CD4-positive, alpha-beta T cell treated with Interleukin-17A for 1 hour (primary cell): ENCODE measurements at places on chromosomes 11 and 22.

- DNase-seq: no peak
Observed at GRCh38 chr11:102882389-102883024, 7.7 kb upstream of the MMP12 start.

DNA sequence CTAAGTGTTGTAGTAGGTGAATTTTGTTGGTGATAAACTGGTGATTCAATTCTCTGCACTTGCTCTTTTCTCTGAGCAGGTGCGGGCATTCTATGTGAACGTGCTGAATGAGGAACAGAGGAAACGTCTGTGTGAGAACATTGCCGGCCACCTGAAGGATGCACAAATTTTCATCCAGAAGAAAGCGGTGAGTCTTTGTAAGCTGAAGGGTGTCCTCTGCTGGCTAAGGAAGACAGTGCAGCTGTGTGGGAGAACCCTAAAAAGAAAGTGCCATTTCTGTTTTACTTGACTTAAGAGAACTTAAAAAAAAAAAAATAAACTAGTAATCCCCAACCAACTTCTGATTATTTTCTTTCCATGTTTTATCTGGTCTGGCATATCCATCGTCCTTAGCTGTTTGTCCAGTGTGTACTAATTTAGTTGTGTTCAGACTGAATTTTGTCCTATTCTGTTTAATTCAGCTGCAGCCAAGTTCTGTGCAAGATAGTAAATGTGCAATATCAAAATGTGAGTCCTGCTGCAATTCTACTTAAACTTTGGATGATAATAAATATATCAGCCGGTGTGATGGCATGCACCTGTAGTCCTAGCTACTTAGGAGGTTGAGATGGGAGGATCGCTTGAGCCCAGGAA is 29.6 kb downstream of the CAT start:
- peak; percentile 43 for DNase-seq

DNA sequence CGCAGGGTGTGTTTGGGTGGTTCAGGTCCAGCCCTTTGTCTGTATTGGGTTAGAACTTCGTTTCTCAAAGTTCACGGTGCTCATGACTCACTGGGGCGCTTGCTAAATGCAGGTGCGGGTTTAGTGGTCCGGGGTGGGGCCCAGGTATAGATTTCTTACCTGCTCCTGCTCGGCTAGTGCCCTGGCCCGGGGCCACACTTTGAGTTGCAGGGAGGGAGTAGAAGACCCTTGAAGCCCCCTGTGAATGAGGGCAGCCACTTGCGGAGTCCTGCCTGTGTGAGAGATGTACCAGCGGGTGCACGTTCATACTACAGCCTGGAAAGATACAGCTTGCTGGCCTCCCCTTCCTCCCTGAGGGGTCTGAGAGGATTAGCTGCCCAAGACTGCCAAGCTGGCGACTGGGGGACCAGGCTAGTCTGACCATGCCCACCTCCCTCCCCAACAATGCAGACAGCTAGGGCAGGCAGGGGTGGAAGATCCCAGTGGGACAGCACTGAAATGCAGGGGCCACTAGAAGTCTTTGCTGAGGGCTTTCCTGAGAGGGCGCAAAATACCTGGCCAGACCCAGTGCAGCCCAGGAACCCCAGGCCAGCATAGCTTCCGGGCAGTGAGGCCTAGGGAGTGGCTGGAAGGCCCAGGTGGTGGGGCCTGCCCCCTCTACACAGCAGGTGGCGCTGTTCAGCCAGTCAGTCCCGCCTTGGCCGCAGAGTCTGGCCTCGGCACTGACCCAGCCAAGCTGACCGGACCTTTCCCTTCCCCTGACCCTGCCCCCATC is 5.1 kb upstream of the MYRF start:
- DNase-seq: peak; percentile 21

DNA sequence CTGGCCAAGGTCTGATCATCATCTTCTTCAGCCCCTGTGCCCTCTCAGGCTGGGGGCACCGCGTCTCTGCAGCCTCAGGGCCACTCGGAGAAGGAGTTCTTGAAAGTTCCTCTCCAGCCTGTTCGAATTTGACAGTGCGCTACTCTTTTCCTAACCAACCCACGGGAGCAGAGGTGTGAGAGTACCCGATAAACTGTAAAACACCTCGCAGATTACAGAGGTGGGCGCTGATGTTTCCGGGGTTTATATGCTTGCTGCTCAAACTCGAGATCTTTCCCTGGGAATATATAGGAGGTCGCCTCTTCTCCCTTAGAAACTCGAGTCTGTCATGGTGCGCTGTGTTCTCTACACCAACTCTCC is 515 bp downstream of the CTR9 start:
- DNase-seq: no peak

- DNase-seq: no peak
Observed at GRCh38 chr11:124769806-124770774, 8.0 kb upstream of the ESAM start.

- DNase-seq: peak; percentile 61
Observed at GRCh38 chr11:66126808-66127555, 56.9 kb downstream of the PACS1 start.

- no peak for DNase-seq
Observed at GRCh38 chr22:44279069-44279360, 33.7 kb downstream of the SHISAL1 start.

DNA sequence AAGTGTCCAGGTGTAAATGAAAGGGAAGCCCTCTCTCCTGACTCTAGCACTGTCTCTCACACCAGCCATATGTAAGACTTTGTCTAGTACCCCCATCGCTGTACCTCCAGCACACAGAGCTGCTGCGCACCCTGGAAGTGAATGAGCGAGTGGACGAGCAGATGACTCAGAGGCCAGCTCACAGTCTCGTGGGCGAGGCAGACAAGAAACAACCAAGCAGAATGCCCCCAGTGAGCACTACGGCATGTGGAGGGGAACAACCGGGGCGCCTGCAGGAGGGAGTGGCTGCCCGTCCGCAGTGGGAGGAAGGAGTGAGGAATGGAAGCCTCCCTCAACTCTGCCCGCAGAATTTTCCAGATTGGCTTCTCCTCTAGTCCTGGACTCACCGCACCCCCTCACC is 46.4 kb downstream of the MCM5 start:
- no peak for DNase-seq

- DNase-seq: no peak
Observed at GRCh38 chr11:21564095-21564494, 628.8 kb upstream of the ANO5 start.

GRCh38 chr11:94325681-94326080 is 21.3 kb downstream of the IZUMO1R start:
- peak; percentile 51 for DNase-seq

DNA sequence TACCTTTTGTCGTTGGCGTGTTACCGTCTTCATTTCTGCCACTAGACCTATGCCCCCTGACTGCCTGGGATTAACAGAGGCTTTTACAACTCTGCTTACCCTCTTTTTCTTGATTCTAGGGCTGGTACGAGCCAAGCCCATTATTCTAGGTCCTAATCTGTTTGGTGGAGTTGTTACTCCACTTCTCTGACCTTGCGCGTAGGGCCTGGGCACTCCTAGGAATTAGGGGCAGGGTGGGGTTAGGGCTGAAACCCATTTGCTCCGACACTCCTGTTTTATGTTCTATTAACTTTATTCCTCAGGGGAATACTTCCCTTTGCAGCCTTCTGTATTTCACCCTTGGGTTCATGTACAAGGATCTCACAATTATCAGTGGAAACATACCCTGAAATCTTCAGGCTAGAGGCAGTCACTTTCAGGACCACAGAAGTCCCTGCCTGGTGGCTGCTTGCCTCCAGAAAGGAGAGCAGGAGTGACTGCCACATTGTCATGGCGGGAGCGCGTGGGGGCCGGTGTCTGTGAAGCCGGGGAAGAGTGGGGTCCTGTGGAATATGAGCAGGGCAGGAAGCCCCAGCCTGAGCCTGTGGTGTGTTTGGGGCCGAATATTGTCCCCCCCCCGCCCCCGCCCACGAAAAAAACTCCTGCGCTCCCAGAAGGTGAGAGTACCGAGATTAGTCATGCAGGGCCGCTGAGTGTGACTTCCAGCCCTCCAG is 731 bp upstream of the SLC37A2 start:
- DNase-seq: peak; percentile 7

DNA sequence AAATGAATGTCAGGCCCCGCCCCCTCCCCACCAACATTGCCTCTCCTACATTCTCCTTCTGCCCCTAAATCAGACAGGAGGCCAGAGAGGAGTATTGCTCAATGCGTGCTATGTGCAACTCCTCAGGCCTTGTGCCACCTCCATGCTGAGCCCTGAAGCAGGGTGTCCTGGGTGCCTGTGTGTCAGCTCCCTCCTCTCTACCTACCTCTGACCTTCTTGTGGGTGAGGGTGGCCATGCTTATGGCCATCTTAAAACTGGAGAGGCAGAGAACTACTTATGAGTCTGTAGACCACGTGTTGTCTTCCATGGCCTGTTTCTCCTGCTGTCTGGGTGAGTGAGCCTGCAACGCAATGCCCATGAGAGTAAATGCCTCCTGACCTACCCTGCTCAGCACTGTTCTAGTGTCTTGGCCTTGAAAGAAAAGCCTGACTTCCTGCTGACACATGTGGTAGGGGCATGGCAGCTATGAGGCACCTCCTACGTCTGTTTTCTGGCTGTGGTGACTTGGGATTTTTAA is 10.5 kb downstream of the MCAM start:
- DNase-seq: peak; percentile 28

GRCh38 chr22:27971926-27972325 is 52.9 kb upstream of the PITPNB start:
- DNase-seq: no peak

- DNase-seq: no peak
Observed at GRCh38 chr11:15909937-15910598, 446.3 kb downstream of the SOX6 start.

DNA sequence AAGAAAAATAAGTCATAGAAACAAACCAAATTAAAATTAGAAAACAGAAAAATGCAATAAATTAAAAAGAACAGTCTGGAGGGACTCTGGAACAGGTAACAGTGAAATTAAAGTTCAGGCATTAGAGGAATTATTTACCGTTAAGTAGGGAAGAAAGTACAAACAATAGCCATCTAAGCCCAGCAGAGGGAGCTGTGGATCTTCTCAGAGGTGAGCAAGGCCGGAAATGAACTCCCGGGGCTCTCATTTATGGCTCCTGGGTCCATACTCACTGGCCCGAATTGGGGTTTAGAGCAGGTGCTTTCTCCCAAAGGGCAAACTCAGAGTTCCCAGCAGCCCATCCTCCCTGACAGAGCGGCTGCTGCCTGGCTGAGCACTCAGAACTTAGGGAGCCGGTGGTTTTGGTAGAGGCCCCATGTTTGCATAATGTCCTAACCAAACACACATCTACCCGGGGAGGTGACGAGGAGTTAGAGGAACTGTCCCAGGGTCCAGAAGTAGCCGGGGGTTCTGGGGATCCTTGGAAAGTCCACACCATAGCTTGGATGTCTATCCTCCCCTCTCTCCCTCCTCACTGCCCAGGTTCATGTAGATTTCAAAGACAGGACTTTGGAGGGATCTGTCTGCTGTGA is 87.8 kb upstream of the VPREB1 start:
- peak; percentile 73 for DNase-seq

DNA sequence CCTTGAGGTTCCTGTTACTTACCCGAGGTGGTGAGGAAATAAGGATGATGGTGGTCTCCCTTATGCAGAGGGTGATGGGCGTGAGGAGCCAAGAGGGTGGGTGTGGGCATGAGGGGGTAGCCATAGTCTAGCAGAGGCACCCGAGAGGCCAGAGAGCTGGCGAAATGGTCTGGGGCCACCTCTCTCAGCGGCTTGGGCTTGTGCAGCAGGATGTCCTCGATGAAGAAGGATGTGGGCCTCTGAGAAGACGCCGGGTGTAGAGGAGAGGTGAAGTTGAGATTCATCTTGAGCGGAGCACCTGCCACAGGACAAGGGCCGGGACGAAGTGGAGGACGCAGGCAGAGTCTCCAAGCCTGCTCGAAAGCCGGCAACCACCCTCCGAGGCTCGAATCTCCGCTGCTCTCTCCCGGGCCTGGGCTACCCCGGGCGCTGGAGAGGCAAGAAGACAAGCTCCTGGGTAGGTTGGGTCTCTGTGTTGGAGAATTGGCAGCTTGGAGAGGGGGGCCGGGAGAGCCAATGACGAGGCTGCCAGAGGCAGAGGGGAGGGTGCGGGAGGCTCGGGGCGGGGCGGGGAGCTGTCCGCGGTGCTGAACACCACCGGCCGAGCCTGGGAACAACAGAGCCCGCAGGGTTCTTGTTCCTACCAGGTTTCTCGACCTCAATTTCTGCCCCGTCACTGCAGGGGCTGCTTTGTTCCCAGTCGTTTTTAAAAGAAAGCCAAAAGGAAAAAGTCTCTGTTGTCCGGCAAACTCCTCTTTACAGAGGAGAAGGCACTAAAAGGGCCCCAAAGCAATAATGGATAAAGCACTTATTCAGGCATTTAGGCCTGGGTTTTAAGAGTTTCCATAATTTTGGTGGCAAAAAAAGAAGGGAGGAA is at the start of gene BSX:
BSX (minus strand) TSS at position 447 of the 877 bp plus-strand sequence; CDS start at position 284, 163 bp downstream.
- peak; percentile 39 for DNase-seq

GRCh38 chr11:132106096-132106982 is 735.9 kb downstream of the NTM start:
- no peak for DNase-seq

GRCh38 chr22:33023153-33023827 is 34.9 kb downstream of the SYN3 start:
- no peak for DNase-seq

GRCh38 chr11:123943738-123944137 is at the start of gene OR6T1:
Gene OR6T1, minus strand, starts transcription at chr11:123943838. Its CDS starts 0 bp downstream, at chr11:123943838.
- no peak for DNase-seq

GRCh38 chr11:122780296-122780949 is 57.9 kb upstream of the CRTAM start:
- DNase-seq: no peak

GRCh38 chr11:78110351-78110750 is 29.1 kb downstream of the ALG8 start:
- no peak for DNase-seq

DNA sequence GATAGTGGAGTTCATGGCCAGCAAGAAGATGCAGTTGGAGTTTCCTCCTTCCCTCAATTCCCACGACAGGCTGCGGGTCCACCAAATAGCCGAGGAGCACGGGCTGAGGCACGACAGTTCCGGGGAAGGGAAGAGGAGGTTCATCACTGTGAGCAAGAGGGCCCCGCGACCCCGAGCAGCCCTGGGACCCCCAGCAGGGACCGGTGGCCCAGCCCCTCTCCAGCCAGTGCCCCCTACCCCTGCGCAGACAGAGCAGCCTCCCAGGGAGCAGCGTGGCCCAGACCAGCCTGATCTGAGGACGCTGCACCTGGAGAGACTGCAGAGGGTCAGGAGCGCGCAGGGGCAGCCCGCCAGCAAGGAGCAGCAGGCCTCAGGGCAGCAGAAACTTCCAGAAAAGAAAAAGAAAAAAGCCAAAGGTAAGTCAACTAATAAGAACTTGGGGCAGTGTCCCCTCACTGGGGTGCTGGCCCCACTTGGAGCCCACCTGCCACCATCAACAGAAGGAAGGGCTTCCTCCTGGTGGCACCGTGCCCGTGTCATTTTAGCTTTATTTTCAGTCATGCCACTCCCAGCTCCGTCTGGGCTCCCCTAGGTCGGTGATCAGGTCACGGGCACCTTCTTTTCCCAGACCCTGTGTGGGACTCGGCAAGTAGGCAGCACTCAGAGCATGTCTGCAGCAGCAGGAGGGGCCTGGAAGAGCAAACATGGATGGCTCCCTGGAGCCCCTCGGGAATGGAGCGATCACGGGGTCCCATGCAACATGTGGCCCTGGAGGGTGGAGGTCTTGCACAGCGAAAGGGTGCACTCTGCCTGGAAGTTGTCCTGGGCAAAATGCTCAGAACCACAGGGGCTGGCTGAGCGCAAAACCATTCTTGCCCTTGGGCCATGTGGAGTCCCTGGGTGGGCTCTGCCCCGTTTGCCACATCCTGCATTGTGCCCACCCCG is 33.3 kb downstream of the IGHMBP2 start:
- DNase-seq: no peak

- DNase-seq: no peak
Observed at GRCh38 chr22:42881982-42882656, 25.0 kb upstream of the ARFGAP3 start.
